ENCODE measurements at places on chromosomes 4 and X. TPM values are rescaled to one million over a fixed set of nuclear protein-coding genes. Genes with fewer than 3 reads are reported as not detected.

The HELT gene
- not detected for total RNA-seq

The ENOX2 gene
- 13.7 TPM for total RNA-seq

The CTAG1B gene
- not detected for total RNA-seq

The GLUD2 gene
- 0.40 TPM for total RNA-seq

The GLRA2 gene
- not detected for total RNA-seq

The TMEM129 gene
- total RNA-seq: 24.0 TPM

The ARMCX4 gene
- total RNA-seq: 2.3 TPM

The IRAK1 gene
- total RNA-seq: 99.2 TPM

The FAM200B gene
- total RNA-seq: 25.9 TPM

The FGB gene
- not detected for total RNA-seq

The PCDH18 gene
- total RNA-seq: 0.08 TPM

The HSPA4L gene
- 0.30 TPM for total RNA-seq

The DGAT2L6 gene
- not detected for total RNA-seq

The EFHC2 gene
- total RNA-seq: 3.4 TPM

The VCX3A gene
- not detected for total RNA-seq

The BRS3 gene
- not detected for total RNA-seq

The SPANXC gene
- not detected for total RNA-seq

The POU4F2 gene
- not detected for total RNA-seq

The TAF7L gene
- total RNA-seq: not detected

The ADAM29 gene
- total RNA-seq: not detected

The TCEAL2 gene
- 0.25 TPM for total RNA-seq

The ARAF gene
- total RNA-seq: 84.7 TPM

The ARSJ gene
- total RNA-seq: not detected

The UBE2D3 gene
- total RNA-seq: 362 TPM

The DCAF12L2 gene
- total RNA-seq: not detected
